ENCODE measurements at places on chromosomes 1 and 21. TPM values are rescaled to one million over a fixed set of nuclear protein-coding genes. Genes with fewer than 3 reads are reported as not detected.
A peak's percentile ranks its signal among the peaks of the same experiment; 100 is the strongest.

DNA sequence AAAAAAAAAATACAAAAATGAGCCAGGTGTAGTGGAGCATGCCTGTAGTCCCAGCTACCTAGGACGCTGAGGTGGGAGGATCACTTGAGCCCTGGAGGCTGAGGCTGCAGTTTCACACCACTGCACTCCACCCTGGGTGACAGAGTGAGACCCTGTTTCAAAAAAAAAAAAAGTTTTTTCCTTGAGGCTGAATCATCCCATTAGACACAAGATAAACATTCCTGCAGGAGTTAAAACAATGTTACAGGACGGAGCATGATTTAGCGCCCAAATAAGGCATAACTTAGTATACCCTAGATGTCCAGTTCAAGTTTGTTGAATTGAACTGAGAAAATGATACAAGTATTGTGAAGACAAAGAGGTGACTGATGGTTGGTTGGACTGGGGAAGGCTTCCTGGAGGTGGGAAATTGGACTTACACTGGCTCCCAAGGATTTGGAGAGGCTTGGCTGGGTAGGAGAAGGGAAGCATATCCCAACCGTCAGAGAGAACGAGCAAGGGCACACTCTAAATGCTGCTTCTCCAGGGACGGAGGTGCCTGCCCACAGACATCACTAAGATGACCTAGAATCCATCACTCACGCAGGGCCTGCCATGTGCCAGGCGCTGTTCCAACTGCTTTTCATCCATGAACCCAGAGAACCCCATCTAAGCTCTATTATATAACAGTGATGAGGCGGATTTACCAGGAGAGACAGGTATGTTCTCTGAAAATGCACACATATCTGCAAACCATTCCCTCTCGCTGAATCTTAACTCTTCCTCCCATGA, 610.6 kb downstream of the KIF26B start:
- DNase-seq, result no peak

GRCh38 chr1:74057719-74058118, 140.3 kb downstream of the LRRIQ3 start:
- DNase-seq, result no peak

VCAM1 gene
- total RNA-seq, result 40.3 TPM

GRCh38 chr1:51963592-51964308, 26.8 kb downstream of the RAB3B start:
- no peak for DNase-seq

GRCh38 chr21:14836950-14837349, 227.8 kb downstream of the NRIP1 start:
- no peak for DNase-seq

LAMC1 gene
- 482 TPM for total RNA-seq

HSPA6 gene
- 10.2 TPM for total RNA-seq

GRCh38 chr1:179077396-179077795, 4.5 kb upstream of the TOR3A start:
- DNase-seq, result no peak

DNA sequence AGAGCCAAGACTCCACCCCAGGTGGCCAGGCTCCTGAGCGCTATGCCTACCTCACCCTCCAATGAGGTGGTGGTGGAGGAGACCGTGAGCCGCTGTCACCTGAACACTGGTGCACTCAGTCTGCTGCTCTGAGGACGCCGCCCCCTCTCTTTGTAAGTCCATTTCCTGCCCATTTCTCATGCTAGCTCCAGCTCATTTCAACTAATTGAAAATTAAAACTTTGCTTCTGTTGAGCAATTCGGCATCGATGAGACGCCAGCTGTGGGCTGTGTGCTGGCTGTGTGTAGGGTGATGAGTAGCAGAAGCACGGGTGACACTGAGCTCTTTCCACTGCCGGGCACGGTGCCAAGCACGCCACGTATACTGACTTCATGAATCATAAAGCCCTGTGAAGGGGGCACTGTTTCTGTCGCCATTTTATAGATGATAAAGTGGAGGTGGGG, 11.2 kb downstream of the TNFRSF1B start:
- peak; percentile 61 for DNase-seq

DNA sequence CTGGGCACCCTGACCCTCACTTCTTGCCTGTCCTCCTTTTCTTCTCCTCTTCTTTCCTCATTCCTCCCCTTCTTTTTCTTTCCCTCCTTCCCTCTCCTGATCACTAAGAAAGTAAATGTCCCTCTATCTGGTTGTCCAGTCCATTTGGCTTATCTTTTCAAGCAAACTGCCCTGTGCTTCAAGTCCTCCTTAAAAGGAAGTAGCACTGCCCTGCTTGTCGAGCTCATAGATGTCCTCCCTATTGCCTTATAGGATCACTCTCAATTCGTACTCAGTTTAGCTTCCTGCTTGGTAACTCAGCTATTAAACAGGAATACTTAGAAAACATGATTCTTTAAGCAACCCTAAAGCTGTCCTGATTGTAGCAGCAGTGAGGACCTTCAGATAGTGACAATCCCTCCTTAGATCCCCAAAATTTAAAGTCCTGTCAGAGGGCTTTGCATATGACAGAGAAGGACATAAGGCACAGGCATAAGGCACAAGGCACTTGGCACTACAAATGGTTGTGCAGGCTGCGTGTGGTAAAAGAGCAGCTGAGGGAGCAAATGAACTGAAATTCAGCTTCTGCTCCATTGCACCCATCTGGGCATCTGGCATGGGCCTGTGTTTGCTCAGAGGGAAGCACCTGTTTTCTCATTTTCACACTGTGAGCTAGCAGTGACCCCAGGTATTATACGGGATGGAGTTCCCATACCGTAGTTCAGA, 26.1 kb upstream of the SLAMF6 start:
- DNase-seq, result no peak

PADI2 gene
- 291 TPM for total RNA-seq

DNA sequence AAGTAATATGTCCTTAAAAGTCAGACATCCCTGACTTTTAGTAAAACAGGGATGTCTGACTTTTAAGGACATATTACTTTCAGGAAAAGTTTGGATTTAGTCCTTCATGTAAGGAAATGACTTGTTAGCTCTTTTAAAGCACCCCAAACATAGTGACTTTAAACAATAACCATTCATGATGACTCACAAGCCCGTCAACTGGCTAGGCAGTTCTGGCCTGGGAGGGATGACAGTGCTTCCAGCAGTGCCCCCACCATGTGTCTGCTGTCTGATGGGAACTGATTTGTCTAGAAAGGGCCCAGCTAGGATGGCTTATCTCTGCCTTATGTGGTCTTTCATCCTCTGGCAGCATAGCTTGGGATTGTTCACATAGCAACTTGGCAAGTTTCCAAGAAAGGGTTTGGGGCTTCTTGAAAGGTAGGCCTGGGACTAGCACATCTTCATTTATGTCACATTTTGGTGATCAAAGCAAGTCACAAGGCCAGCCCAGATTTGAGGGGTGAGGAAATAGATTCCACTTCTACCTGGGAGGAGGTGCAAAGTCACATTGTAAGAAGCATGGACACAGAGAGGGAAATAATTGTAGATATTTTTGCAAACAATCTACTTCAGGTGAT, 143.5 kb downstream of the C1orf94 start:
- no peak for DNase-seq

- DNase-seq, result no peak
Measured at GRCh38 chr21:46036696-46037330, 55.2 kb downstream of the COL6A1 start.

DNA sequence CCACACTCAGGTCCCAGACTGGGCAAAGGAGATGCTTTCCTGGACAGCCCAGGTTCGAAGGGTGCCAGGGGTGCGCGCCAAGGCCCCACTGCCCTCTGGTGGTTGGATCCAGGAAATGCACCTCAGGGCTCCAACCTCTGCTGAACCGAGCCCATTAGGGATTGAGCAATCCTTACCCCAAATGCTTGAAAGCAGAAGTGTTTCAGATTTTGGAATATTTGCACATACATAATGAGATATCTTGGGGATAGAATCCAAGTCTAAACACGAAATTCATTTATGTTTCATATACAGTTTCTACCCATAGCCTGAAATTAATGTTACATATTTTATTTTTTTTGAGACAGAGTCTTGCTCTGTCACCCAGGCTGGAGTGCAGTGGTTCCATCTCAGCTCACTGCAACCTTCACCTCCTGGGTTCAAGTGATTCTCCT, 57.4 kb downstream of the SLC9A1 start:
- peak; percentile 88 for DNase-seq

PIGK gene
- 32.7 TPM for total RNA-seq

GRCh38 chr1:218494449-218494852, 149.3 kb downstream of the TGFB2 start:
- no peak for DNase-seq

- no peak for DNase-seq
Measured at GRCh38 chr1:200954434-200954833, 59.7 kb downstream of the INAVA start.

DNA sequence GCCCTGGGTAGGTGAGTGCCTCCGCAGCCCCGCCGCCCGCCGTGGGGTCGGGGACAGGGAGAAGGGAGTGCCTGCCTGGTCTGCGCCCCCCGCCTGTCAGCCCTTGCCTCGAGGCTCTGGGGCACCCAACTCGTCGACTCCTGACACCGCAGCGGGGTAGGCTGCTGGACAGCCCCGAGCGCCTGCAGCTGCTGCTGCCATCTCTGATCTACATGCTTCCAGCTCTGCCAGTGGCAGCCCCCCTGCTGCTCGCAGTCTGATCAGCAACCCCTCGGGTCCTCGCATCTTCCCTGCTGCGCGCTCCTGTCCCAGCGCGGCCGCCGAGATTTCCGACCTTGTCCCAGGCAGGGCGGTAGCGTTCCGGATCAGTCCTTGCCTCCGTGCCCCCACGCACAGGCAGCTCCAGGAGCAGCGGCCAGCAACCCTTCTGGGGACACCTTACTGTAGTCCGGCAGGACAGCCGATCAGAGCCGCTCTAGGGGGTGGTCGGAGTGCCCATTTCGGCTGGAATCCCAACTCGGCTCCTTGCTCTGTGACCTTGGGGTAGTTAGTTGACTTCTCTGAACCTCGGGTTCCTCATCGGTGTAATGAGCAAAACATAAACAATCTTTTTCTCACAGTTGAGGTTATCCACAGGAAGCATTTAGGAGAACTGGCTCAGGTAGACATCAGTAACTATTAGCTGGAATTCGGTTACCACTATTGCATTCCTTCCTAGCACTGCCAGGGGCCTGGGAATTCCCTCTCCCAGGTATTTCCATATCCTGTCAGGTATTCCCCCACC, 540 bp downstream of the BCAN start:
- DNase-seq, result no peak

- DNase-seq, result peak; percentile 14
Measured at GRCh38 chr1:198088360-198089071, 68.3 kb upstream of the NEK7 start.

DNA sequence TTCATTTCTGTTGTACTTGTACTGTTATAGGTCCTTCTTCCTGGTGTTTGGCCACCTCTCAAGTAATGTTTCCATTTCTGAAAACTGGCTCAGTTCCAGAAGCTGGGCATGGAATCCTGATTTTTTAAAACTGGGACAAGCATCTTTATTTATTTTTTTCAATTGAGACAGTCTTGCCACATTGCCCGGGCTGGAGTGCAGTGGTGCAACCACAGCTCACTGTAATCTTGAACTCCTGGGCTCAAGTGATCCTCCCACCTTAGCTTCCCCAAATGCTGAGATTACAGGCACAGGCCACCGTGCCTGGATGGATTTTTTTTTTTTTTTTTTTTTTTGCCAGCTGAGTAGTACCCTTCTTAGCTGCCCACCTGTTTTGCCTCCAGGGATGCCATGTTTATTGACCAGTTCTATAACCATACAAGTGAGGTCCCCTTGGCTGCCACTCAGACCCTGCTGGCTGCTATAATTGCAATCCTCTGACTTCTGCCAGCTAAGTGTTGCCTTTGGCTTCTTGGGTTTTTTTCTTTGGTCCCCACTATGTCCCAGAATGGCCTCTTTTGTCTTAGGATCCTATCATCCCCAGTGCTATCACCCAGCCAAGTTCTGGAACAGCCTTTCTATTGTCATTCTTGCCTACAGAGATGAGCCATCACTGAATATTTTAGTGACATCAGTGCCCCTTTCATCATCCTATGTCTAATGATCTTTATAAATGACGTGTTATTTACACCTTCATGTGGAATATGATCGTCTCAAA, 3.9 kb upstream of the DIP2A start:
- DNase-seq, result no peak

CLCA4 gene
- total RNA-seq, result 1.7 TPM

SLC6A9 gene
- total RNA-seq, result 3.7 TPM

- no peak for DNase-seq
Measured at GRCh38 chr1:163147019-163147418, 55.7 kb downstream of the RGS5 start.

DNA sequence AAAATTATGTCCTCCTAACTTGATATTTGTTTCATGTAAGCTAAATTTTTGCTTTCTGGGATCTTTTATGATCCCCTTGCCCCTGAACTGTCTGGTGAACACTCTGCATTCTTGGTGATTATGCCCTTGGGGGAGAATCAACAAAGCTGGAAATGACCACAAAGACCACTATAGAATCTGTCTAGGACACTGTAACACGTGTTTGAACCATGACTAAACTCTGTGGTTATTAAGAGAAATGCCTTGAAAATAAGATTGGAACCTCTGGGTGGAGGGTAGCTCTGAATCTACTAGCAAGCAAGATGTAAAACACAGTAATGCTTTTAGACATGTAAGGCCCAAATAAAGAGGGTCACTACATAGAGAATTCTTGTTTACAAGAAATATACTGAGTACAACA, 237.5 kb downstream of the HMCN1 start:
- no peak for DNase-seq

LEMD1 gene
- not detected for total RNA-seq

DNA sequence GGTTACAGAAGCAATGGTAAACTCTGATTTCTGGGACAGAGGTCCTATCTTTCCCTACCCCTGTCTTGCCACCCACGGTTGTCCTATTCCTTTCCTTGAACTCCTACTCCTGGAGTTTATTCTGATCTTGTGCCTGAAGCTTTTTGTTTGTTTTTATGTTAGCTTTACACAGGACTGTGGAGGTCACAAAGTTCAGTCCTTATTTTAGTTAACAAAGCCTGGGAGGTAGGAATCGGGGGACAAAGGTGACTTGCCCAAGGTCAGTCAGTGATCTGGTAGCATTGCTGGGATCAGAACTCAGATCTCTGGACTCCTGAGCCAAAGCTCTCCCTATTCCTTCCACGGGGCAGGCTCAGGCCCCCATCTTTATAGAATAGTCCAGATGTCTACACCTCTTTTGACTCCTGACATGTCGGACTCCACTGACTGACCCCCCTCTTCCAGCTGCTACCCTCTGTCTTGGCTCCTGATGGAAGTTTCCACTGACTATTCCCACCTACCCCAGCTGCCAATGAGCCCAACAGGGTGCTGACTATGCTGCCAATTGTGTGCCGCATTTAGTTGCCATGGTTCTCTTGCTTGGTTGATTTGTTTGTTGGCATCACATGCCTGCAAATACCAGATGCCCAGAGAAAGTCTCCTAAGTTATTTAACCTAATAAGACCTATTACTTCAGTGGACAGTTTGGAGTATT, 9.9 kb downstream of the F5 start:
- DNase-seq, result no peak

RAB3B gene
- 0.51 TPM for total RNA-seq

DNA sequence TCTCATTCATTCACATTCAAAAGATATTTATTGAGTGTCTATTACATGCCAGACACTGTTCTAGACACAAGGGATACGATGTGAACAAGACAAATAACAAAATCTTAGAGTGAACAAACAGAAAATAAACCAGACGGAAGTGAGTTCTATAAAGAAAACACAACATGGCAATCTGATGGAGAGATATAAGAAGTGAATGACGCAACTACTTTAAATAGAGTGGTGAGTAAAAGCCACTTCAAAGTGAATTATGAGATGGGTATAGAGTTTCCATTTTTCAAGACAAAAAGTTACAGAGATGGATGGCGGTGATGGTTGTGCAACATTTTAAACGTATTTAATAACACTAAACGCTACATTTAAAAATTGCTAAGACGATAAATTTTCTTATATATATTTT, 75.4 kb downstream of the CEP170 start:
- no peak for DNase-seq

UCK2 gene
- total RNA-seq, result 39.0 TPM

NCF2 gene
- 9.2 TPM for total RNA-seq

RBM15 gene
- total RNA-seq, result 56.0 TPM
